ENCODE measurements at places on chromosomes 7 and 10.

- no peak for DNase-seq
These were observed 52.5 kb upstream of the NKX6-2 start for GRCh38 chr10:132838346-132838970.

- no peak for DNase-seq
These were observed 193.1 kb upstream of the KLF14 start for GRCh38 chr7:130927062-130927461.

GRCh38 chr7:80210400-80210799, 75.8 kb downstream of the GNAI1 start:
- no peak for DNase-seq

- DNase-seq = no peak
These were observed 16.9 kb downstream of the MYO1G start for GRCh38 chr7:44961844-44962482.

GRCh38 chr7:66877577-66878300, 43.3 kb upstream of the TMEM248 start:
- DNase-seq = peak; percentile 11

DNA sequence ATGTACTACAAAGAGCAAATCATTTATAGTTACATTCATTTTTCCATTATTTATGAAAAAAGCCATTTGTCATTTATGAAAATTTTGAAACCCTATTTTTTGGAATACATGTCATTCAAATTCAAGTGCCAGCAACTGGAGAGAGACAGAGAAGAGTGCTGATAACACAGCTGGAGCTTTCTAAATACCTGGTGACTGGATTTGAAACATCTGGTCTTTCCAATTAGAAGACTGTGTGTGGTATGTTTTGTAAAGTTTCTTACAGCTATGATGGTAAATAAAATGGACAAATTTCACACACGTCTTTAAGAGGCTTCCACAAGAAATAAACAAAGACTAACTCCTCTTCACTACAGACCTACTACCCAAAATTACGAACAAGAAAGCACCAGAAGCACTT, 56.8 kb downstream of the CHCHD3 start:
- no peak for DNase-seq

GRCh38 chr10:116521424-116522290, 24.1 kb upstream of the PNLIP start:
- DNase-seq = peak; percentile 2

- no peak for DNase-seq
These were observed 6.9 kb downstream of the SAR1A start for GRCh38 chr10:70163448-70163847.

DNA sequence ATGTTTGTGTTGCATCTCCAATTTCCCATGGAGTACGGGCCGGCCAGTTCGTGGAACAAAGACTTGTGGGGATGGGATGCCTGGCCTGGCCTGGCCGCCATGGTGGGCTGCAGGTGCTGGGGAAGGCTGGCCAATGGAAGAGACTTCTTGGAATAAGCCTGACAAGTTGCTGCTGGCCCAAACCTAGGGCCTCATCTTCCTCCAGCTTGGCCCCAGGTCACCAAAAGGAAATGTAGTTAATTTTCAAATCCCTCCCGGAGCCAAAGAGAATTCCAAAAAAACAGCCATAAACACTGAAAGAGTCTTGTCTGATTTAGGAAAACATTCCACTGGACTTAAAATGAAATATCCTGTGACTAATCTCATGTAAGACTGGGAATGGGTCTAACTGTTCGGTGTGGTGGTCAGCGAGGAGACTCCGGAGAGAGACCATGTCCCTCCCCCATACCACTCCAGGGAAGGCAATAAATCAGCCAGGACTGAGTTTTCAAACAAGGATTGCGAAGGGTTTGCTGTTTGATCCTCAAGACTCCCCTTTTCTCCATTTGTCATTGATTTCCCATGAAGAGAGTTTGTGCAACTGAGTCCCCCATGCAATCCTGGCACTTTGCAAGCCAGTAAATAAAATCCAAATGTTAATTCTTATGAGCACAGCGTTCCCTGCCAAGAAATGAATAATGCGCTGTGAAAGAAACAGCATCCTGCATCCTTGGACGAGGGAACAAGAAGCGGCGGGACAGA, 128.7 kb upstream of the HABP2 start:
- DNase-seq = no peak

Data from BJ (cell line).